ENCODE measurements at places on chromosomes 3 and 15.
A peak's percentile ranks its signal among the peaks of the same experiment; 100 is the strongest.

- peaks cover 42% of the 10 kb centered on the region for H3K27me3 ChIP-seq
- no peaks in the 10 kb centered on the region for H3K36me3 ChIP-seq
- DNase-seq, result no peak
- peaks cover 15% of the 10 kb centered on the region for H3K4me1 ChIP-seq
Measured at GRCh38 chr3:165192610-165193192, 3.5 kb downstream of the SLITRK3 start.

GRCh38 chr3:44179246-44179645 lies 62.4 kb upstream of the TOPAZ1 start:
- no peak overlapping the region for H3K4me3 ChIP-seq
- no peak for DNase-seq
- no peaks in the 10 kb centered on the region for H3K36me3 ChIP-seq
- no peak overlapping the region for H3K27ac ChIP-seq

GRCh38 chr3:33718595-33718907 lies 497 bp upstream of the CLASP2 start:
- no peaks in the 10 kb centered on the region for H3K27me3 ChIP-seq
- peak overlapping the region; percentile 78 for H3K4me3 ChIP-seq
- DNase-seq, result no peak
- peak overlapping the region; percentile 97 for H3K27ac ChIP-seq
- peaks cover 21% of the 10 kb centered on the region for H3K4me1 ChIP-seq
- no peaks in the 10 kb centered on the region for H3K36me3 ChIP-seq

DNA sequence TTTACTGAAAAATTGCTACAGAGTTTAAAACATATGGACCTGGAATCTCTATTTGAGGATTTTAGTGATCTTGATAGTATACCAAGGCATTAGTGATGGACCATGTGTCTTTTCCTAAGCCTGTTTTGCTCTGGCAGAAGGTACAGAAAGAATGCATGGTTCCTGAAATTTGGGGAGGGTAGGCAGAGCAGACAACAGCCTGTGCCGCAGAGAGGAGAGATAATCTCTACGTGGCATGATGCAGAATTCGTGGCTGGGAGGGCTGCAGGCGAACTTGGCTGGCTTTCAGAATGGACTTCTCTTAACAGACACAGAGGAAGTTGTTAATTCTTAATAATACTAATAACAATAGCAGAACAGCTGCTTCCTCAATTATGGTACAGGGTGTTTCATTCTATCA lies 137.5 kb upstream of the FOXB1 start:
- peaks cover 29% of the 10 kb centered on the region for H3K27me3 ChIP-seq
- H3K36me3 ChIP-seq, result no peaks in the 10 kb centered on the region
- H3K4me3 ChIP-seq, result no peak overlapping the region
- no peaks in the 10 kb centered on the region for H3K4me1 ChIP-seq
- DNase-seq, result no peak

DNA sequence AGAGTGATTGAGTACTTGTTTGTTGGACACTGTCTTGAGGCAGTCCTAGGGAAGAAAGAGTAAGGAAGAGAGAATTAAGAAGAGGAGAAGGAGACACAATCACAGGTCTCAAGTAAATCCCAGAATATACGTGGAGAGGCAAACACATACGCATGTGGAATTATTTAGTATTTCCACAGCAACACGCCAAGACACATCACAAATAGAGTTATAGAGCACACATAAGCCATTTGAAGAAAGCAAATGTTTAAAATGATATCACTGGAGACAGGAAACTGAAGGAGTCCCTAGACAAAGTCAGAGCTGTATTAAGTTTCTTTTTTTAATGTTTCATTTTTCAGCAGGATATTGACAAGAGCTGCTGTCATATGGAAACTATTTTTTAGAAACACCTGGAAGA lies 206.1 kb upstream of the LRIG1 start:
- no peaks in the 10 kb centered on the region for H3K27me3 ChIP-seq
- no peak overlapping the region for H3K4me3 ChIP-seq
- no peak overlapping the region for H3K27ac ChIP-seq
- H3K4me1 ChIP-seq, result no peaks in the 10 kb centered on the region

GRCh38 chr15:90449206-90449735 lies 61.2 kb downstream of the IQGAP1 start:
- no peak overlapping the region for H3K4me3 ChIP-seq
- DNase-seq, result no peak
- peaks cover 46% of the 10 kb centered on the region for H3K36me3 ChIP-seq
- no peak overlapping the region for H3K27ac ChIP-seq
- no peaks in the 10 kb centered on the region for H3K27me3 ChIP-seq

- H3K27ac ChIP-seq, result no peak overlapping the region
- no peak for DNase-seq
- no peaks in the 10 kb centered on the region for H3K27me3 ChIP-seq
- H3K4me3 ChIP-seq, result no peak overlapping the region
Measured at GRCh38 chr3:141844812-141845211, 31.6 kb upstream of the ATP1B3 start.

- peaks cover 81% of the 10 kb centered on the region for H3K4me1 ChIP-seq
- H3K27ac ChIP-seq, result no peak overlapping the region
- DNase-seq, result no peak
- H3K36me3 ChIP-seq, result no peaks in the 10 kb centered on the region
Measured at GRCh38 chr15:98859149-98859548, 148.4 kb downstream of the PGPEP1L start.

GRCh38 chr15:39542385-39543065 lies 38.4 kb upstream of the THBS1 start:
- no peak overlapping the region for H3K4me3 ChIP-seq
- H3K36me3 ChIP-seq, result no peaks in the 10 kb centered on the region
- no peak overlapping the region for H3K27ac ChIP-seq
- DNase-seq, result no peak
- H3K4me1 ChIP-seq, result no peaks in the 10 kb centered on the region
- H3K27me3 ChIP-seq, result no peaks in the 10 kb centered on the region

DNA sequence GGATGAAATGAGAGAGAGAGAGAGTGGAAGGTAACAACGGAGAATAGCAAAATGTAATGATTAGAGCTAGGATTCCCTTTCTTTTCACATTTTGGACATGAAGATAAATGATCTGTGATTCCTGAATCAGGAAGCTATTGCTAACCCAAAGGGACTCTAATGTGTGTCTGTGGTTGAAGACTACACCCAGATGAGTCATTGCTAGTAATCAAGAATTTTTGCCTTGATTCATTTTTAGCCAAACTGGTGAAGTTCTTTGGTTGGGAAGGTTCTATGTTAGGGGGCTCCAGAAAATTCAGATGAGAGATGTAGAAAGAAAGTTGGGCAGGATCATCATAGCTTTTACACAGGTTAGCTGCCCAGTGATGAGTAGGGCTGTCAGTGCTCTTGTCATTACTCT lies 116.4 kb downstream of the DUT start:
- H3K27me3 ChIP-seq, result no peaks in the 10 kb centered on the region
- no peak overlapping the region for H3K27ac ChIP-seq
- no peak overlapping the region for H3K4me3 ChIP-seq
- H3K36me3 ChIP-seq, result peaks cover 9% of the 10 kb centered on the region
- DNase-seq, result no peak

DNA sequence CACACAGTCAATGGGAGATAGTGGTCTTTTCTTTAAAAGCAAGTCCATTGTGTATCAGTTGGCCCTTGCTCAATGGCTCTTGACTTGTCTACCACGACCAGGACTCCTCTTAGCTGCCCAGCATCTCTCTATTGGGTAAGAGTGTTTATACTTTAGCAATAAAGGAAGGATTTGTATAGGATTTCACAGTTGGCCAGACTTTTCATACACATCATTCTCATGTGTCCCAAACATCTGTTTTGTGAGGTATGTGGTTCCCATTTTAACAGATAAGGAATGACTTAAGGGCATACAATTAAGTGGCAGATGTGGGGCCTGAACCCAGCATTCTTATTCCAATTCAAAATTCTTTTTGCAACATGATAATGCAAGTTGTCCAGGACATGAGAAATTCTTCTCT lies 191.5 kb downstream of the CHST2 start:
- no peak for DNase-seq
- H3K27me3 ChIP-seq, result no peaks in the 10 kb centered on the region
- H3K4me1 ChIP-seq, result peaks cover 46% of the 10 kb centered on the region
- no peaks in the 10 kb centered on the region for H3K36me3 ChIP-seq
- no peak overlapping the region for H3K27ac ChIP-seq
- H3K4me3 ChIP-seq, result no peak overlapping the region

GRCh38 chr3:64141476-64141875 lies 83.8 kb downstream of the PRICKLE2 start:
- peaks cover 48% of the 10 kb centered on the region for H3K36me3 ChIP-seq
- H3K27ac ChIP-seq, result no peak overlapping the region
- DNase-seq, result no peak
- no peak overlapping the region for H3K4me3 ChIP-seq

- no peaks in the 10 kb centered on the region for H3K27me3 ChIP-seq
- H3K27ac ChIP-seq, result no peak overlapping the region
- no peaks in the 10 kb centered on the region for H3K4me1 ChIP-seq
- DNase-seq, result no peak
- no peak overlapping the region for H3K4me3 ChIP-seq
Measured at GRCh38 chr3:8457039-8457438, 44.6 kb upstream of the LMCD1 start.

DNA sequence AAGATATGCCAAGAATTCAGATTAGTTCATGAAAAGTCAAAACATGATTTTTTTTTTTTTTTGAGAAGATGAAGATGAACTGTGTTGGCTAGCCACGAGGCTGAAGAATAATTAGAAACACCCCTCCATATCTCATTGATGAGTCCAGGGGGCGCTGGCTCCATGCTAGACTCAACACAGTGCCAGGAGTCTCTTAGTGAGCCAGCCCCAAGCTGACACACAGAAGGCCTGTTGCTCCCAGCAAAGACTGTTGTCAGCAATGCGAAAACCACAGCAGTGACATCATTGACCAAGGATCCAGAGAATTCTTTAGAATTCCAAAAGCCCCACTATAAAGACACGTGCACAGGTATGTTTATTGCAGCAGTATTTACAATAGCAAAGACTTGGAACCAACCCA lies 185.2 kb downstream of the ANXA2 start:
- H3K4me3 ChIP-seq, result no peak overlapping the region
- H3K36me3 ChIP-seq, result no peaks in the 10 kb centered on the region
- peaks cover 4% of the 10 kb centered on the region for H3K4me1 ChIP-seq
- peaks cover 6% of the 10 kb centered on the region for H3K27me3 ChIP-seq
- H3K27ac ChIP-seq, result no peak overlapping the region
- DNase-seq, result no peak

DNA sequence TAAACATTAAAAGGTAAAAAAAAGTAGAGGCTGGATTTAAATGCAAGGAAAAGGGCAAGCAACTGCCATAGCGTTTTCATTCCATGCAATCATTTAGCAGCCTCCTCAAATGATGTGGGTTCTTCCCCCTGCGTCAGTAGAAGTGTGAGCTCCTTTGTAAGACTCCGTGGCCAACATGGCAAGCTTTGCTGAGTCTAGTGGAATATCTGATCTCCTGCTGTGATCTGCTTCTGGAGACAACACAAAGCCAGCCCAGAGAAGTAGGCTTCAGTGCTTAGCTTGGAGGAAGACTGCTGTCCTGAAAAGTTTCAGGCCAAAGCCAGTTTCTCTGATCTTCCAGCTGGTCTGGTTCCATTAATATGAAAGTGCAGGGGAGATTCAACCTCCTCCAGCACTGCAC lies 70.4 kb downstream of the ARPP21 start:
- H3K27me3 ChIP-seq, result no peaks in the 10 kb centered on the region
- no peak overlapping the region for H3K4me3 ChIP-seq
- no peak for DNase-seq
- no peaks in the 10 kb centered on the region for H3K36me3 ChIP-seq
- no peaks in the 10 kb centered on the region for H3K4me1 ChIP-seq
- no peak overlapping the region for H3K27ac ChIP-seq

DNA sequence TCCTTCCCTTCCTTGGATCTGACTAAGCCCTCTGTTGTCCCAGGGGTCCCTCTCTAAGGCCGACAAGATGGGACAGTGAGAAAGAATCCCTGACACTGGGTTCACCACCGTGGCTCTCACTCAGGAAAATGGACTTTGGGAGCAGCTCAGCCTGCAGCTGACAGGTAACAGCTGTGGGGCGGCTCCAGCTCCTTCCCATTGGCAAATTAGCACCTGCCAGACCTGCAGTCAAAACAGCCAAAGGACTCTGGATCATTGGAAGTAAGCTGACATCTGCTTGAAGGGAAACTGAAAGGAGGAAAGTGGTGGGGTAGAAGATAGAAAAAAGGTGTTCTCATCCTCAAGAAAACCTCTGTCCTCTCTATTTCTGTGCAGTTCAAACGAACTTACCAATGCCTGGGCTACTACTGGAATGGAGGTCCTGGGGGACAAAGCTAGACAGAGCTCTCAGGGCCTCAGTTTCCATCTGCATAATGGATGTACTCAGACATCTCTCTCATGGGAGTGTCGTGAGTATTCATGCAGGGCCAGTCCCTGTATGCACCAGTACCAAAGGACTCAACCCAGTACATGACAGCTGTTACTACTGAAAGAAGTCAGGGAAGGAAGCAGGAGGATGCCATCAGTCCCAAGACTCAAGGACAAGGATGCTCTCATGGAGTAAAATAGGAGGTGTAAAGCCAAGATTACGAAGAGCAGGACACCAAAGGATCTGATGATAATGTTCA lies 53.6 kb upstream of the DCLK3 start:
- no peak overlapping the region for H3K27ac ChIP-seq
- H3K4me1 ChIP-seq, result no peaks in the 10 kb centered on the region
- no peaks in the 10 kb centered on the region for H3K36me3 ChIP-seq
- H3K27me3 ChIP-seq, result no peaks in the 10 kb centered on the region
- no peak overlapping the region for H3K4me3 ChIP-seq

- H3K4me1 ChIP-seq, result no peaks in the 10 kb centered on the region
- no peak overlapping the region for H3K4me3 ChIP-seq
- no peak for DNase-seq
- peaks cover 66% of the 10 kb centered on the region for H3K27me3 ChIP-seq
- no peak overlapping the region for H3K27ac ChIP-seq
- no peaks in the 10 kb centered on the region for H3K36me3 ChIP-seq
Measured at GRCh38 chr15:89487791-89488190, 8.6 kb downstream of the RHCG start.

DNA sequence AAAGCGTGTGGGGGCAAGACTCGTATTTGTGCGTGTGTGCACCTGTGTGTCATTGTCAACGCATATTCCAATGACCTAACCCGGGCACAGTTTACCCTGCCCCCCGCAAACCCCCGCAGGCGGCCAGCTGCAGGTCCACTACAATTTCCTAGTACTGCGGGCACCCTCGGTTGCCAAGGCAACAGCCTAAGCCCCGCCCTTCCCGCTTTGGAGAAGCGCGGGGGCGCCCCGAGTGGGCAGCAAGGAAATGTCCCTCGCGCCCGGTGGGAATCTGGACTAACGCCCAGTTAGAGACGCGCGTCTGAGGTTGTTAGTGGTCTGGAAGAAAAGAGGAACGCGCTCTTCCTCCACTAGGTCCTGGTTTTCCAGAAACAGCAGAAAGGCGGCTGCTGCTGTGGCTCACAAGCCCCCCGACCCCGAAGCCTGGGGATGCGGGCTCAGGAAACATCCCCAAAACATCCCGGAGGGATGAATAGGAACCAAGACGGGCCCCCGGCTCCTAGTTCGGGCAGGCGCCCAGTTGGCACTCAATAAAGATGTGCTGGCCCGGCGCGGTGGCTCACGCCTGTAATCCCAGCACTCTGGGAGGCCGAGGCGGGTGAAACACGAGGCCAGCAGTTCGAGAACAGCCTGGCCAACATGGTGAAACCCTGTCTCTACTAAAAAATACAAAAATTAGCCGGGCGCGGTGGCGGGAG lies 1.1 kb downstream of the ABHD14A start:
- no peaks in the 10 kb centered on the region for H3K36me3 ChIP-seq
- DNase-seq, result peak; percentile 74
- H3K27ac ChIP-seq, result peak overlapping the region; percentile 95
- peaks cover 10% of the 10 kb centered on the region for H3K4me1 ChIP-seq

GRCh38 chr3:73270839-73271483 lies 209.5 kb downstream of the EBLN2 start:
- no peak for DNase-seq
- H3K27me3 ChIP-seq, result no peaks in the 10 kb centered on the region
- no peaks in the 10 kb centered on the region for H3K4me1 ChIP-seq
- H3K36me3 ChIP-seq, result no peaks in the 10 kb centered on the region
